Cardiac fibroblast (primary cell): ENCODE measurements at places on chromosomes 13 and 19.

- DNase-seq: no peak
Measured at GRCh38 chr19:38190061-38190460, 34.0 kb downstream of the DPF1 start.

GRCh38 chr13:48567515-48568369 lies 34.9 kb upstream of the RCBTB2 start:
- DNase-seq: peak; percentile 66

GRCh38 chr13:106570299-106570852 lies 2.4 kb upstream of the ARGLU1 start:
- peak; percentile 92 for DNase-seq

DNA sequence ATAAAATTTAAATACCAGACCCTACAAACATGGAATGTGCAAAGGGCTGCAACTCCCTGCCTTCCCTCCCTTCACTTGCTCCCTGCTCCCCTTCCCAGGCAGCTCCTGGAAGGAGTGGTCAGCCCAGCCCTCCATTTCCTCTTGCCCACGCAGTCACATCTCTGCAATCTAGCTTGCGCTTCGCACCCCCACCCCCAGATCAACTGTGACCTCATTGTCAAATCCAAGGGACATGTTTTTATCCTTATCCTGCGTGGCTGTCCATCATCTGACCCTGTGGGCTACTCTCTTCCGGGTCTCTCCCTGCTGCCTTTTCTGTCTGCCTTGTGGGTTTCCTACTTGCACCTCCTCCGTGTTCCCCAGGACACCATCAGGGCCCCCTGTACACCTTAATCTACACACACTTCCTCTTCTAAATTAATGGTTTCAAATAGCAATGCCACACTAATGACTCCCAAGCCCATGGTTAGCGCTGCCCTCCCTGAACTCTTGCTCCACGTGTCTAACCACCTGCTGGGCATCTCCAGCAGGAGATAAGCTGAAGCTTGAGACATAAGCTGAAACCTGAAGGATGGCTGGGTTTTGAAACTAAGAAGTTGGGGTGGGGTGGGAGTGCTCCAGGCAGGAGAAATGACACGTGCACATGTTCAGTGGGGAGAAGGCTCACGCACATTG lies 118.3 kb downstream of the USP12 start:
- DNase-seq: no peak

DNA sequence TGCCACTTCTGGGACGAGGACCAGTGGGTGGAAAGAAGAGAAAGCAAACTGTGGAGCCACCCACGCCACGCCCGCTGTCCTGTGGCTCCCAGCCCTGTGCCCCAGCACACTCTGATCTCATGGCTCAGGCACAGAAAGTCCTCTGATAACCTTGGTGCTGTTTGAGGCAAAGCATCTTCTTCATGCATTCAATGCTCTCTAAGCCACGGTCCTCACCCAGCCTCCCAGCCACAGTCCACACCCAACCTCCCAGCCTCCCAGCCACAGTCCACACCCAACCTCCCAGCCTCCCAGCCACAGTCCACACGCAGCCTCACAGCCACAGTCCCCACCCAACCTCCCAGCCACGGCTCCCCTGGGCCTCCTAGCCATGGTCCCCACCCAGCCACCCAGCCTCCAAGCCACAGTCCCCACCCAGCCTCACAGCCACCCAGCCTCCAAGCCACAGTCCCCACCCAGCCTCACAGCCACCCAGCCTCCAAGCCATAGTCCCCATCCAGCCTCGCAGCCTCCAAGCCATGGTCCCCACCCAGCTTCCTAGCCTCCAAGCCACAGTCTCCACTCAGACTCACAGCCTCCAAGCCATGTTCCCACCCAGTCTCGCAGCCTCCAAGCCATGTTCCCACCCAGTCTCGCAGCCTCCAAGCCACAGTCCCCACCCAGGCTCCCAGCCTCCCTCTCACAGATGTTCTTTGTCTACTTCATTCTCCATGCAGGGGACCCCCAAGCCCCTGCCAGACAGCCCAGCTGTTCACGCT lies 74.9 kb downstream of the SOX1 start:
- no peak for DNase-seq

GRCh38 chr13:108368250-108368905 lies 98.9 kb downstream of the TNFSF13B start:
- DNase-seq: no peak
